Activated T-cell treated with anti-CD3 and anti-CD28 coated beads, Interleukin-2, amount 50 U/mL, for 72 hours (primary cell): ENCODE measurements at places on chromosomes 16 and 17. TPM values are rescaled to one million over a fixed set of nuclear protein-coding genes. Genes with fewer than 3 reads are reported as not detected.

- peak; percentile 51 for DNase-seq
- H3K4me3 ChIP-seq, result no peak overlapping the region
- H3K4me1 ChIP-seq, result peaks cover 37% of the 10 kb centered on the region
- peak overlapping the region; percentile 28 for H3K27ac ChIP-seq
Observed at GRCh38 chr16:1723450-1724147, 17.6 kb downstream of the MAPK8IP3 start.

GRCh38 chr16:86010680-86011141 is 111.7 kb downstream of the IRF8 start:
- peaks cover 7% of the 10 kb centered on the region for H3K27me3 ChIP-seq
- no peak overlapping the region for H3K27ac ChIP-seq
- H3K4me1 ChIP-seq, result peaks cover 30% of the 10 kb centered on the region
- DNase-seq, result no peak
- H3K4me3 ChIP-seq, result no peak overlapping the region

DNA sequence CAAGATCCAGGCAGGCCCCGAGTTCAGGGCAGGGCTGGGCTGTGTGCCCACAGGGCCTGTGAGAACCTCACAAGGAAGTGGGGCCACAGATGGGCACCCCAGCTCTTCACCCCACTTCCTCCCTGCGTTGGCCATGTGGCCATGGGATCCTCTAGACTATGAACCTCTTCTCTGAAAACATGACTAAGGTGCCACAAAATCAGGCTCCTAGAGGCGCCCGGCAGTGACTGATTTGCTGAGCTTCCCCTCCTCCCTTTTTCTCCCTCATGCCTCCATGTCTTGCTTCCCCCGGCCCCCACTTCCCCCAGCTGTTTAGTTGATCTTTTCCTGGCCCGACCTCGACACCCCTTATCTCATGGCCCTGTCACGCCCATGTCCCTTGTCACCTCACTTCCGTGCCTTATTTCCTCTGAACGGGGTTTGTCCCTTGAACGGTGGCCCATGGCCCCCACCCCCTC is 87.1 kb downstream of the KCNJ12 start:
- peaks cover 15% of the 10 kb centered on the region for H3K27me3 ChIP-seq
- no peak overlapping the region for H3K27ac ChIP-seq
- no peak overlapping the region for H3K4me3 ChIP-seq
- no peaks in the 10 kb centered on the region for H3K36me3 ChIP-seq
- H3K4me1 ChIP-seq, result peaks cover 14% of the 10 kb centered on the region

GRCh38 chr17:10249271-10250010 is 51.0 kb upstream of the GAS7 start:
- H3K27me3 ChIP-seq, result peaks cover 4% of the 10 kb centered on the region
- no peak for DNase-seq
- H3K36me3 ChIP-seq, result no peaks in the 10 kb centered on the region
- no peak overlapping the region for H3K27ac ChIP-seq
- no peak overlapping the region for H3K4me3 ChIP-seq

- H3K27ac ChIP-seq, result no peak overlapping the region
- no peak overlapping the region for H3K4me3 ChIP-seq
- peaks cover 35% of the 10 kb centered on the region for H3K36me3 ChIP-seq
- H3K27me3 ChIP-seq, result no peaks in the 10 kb centered on the region
- H3K4me1 ChIP-seq, result no peaks in the 10 kb centered on the region
- no peak for DNase-seq
Observed at GRCh38 chr17:82939621-82940135, 99.9 kb upstream of the ZNF750 start.

DNA sequence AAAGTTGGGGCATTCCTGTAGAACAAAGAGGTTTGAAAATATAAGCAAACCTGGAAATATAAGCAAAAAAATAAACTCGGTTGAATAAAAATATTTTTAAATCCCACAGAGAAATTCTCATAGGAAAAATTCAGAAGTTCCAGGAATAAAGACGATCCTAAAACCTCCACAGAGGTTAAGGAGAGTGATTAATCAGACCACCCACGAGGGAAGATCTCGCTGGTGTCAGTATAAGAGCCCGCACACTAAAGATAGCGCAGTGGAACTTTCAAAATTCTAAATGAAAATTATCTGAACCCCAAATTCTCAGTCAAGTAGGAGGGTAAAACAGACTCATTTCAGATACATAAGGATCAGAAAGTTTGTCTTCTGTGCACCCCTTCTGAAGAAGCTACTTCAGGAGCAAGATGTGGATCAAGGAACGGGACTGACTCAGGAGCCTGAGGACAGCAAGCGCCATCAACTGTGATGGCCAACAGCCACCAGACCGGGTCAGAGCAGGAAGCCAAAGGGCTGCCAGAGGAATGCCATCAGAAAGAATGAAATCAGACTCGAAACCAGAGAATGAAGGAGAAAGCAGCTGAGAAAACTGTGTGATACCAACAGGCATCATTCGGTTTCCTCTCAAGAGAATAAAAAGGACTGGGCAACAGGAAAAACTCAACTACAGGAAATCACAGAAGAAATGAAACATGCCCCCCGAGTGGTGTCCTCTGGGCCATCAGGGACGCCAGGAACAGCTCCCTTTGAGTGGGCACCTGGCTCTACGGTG is 66.9 kb downstream of the CYTH1 start:
- no peaks in the 10 kb centered on the region for H3K36me3 ChIP-seq
- no peaks in the 10 kb centered on the region for H3K27me3 ChIP-seq
- H3K27ac ChIP-seq, result peak overlapping the region; percentile 59
- no peak for DNase-seq

MRPS34 gene
- 86.0 TPM for total RNA-seq

CACNA1H gene
- 0.48 TPM for total RNA-seq

UNC45B gene
- total RNA-seq, result 0.05 TPM

TBL3 gene
- 24.4 TPM for total RNA-seq

MYH13 gene
- total RNA-seq, result not detected
